ENCODE measurements at places on chromosomes 2 and 18. TPM values are rescaled to one million over a fixed set of nuclear protein-coding genes. Genes with fewer than 3 reads are reported as not detected.
A peak's percentile ranks its signal among the peaks of the same experiment; 100 is the strongest.

GRCh38 chr2:96267159-96267971, 1.3 kb downstream of the CIAO1 start:
- H3K4me1 ChIP-seq, result peaks cover 16% of the 10 kb centered on the region
- H3K4me3 ChIP-seq, result peak overlapping the region; percentile 90
- H3K27ac ChIP-seq, result no peak overlapping the region
- peak; percentile 65 for DNase-seq

GRCh38 chr2:238945433-238946150, 97.7 kb downstream of the TWIST2 start:
- H3K36me3 ChIP-seq, result no peaks in the 10 kb centered on the region
- no peaks in the 10 kb centered on the region for H3K27me3 ChIP-seq
- H3K4me1 ChIP-seq, result no peaks in the 10 kb centered on the region
- H3K27ac ChIP-seq, result no peak overlapping the region

DNA sequence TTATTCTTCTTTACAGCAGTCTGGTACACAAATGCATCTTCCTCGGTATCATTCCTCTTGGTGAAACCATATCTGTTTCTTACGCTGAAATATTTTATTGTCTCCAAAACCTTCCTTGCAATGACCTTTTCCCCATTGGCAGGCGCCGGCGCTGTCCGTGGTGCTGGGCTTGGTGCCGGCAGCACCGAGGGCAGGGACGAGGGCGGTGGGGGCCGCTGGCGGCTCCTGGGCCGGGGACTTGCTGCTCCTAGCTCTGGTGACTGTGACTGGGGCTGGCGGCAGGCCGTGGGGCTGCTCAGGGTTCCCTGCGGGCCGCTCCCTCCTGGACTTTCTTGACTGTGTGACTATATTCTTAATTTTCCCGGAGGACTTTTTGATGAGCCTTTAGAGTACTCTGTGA, 72.5 kb downstream of the GPR39 start:
- no peaks in the 10 kb centered on the region for H3K36me3 ChIP-seq
- H3K4me1 ChIP-seq, result no peaks in the 10 kb centered on the region
- peak; percentile 63 for DNase-seq
- H3K27ac ChIP-seq, result no peak overlapping the region
- no peaks in the 10 kb centered on the region for H3K27me3 ChIP-seq

- H3K27ac ChIP-seq, result no peak overlapping the region
- no peaks in the 10 kb centered on the region for H3K36me3 ChIP-seq
- no peak for DNase-seq
- no peaks in the 10 kb centered on the region for H3K4me1 ChIP-seq
- no peak overlapping the region for H3K4me3 ChIP-seq
These were observed 78.9 kb downstream of the GNAL start for GRCh38 chr18:11767935-11768334.

GRCh38 chr18:48831802-48832201, 119.0 kb downstream of the SMAD7 start:
- H3K36me3 ChIP-seq, result no peaks in the 10 kb centered on the region
- no peak overlapping the region for H3K27ac ChIP-seq
- H3K27me3 ChIP-seq, result no peaks in the 10 kb centered on the region
- no peak overlapping the region for H3K4me3 ChIP-seq
- H3K4me1 ChIP-seq, result peaks cover 21% of the 10 kb centered on the region

DNA sequence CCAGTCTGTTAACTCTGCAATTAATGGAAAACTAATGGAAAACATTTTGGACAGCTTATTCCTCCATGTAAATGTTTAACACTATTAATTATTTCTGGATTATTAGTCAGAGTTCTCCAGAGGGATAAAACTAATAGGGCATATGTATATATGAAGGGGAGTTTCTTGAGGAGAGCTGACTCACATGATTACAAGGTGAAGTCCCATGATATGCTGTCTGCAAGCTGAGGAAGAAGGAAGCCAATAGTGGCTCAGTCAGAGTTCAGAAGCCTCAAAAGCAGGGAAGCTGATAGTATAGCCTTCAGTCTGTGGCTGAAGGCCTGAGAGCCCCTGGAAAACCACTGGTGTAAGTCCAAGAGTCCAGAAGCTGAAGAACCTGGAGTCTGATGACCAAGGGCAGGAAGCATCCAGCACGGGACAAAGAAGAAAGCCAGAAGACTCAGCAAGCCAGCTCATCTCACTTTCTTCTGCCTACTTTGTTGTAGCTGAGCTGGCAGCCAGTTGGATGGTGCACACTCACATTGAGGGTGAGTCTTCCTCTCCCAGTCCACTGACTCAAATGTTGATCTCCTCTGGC, 136.0 kb downstream of the PTH2R start:
- peaks cover 3% of the 10 kb centered on the region for H3K4me1 ChIP-seq
- peak overlapping the region; percentile 69 for H3K4me3 ChIP-seq
- peak overlapping the region; percentile 89 for H3K27ac ChIP-seq
- H3K27me3 ChIP-seq, result no peaks in the 10 kb centered on the region
- no peaks in the 10 kb centered on the region for H3K36me3 ChIP-seq

GRCh38 chr18:74163019-74163660, 14.8 kb downstream of the TIMM21 start:
- no peak overlapping the region for H3K4me3 ChIP-seq
- DNase-seq, result no peak
- no peaks in the 10 kb centered on the region for H3K27me3 ChIP-seq

- no peaks in the 10 kb centered on the region for H3K36me3 ChIP-seq
- H3K4me3 ChIP-seq, result no peak overlapping the region
- H3K27ac ChIP-seq, result no peak overlapping the region
- no peaks in the 10 kb centered on the region for H3K27me3 ChIP-seq
- H3K4me1 ChIP-seq, result no peaks in the 10 kb centered on the region
- DNase-seq, result no peak
These were observed 88.4 kb downstream of the BCL2L11 start for GRCh38 chr2:111209045-111209514.

DNA sequence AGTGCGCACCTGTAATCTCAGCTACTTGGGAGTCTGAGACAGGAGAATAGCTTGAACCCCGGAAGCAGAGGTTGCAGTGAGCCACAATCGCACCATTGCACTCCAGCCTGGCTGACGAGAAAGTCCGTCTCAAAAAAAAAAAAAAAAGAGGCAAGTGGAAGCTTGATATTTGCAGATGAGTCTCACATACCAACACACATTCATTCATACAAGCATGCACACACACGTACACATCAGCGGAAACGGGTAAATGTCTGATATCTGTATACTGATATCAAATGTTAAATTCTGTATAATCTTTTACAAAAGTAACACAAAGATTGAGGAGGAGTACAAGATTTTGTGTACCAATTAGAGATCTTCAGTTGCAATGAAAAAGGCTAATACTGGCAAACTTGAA, 47.8 kb upstream of the SPOPL start:
- no peak for DNase-seq
- no peaks in the 10 kb centered on the region for H3K27me3 ChIP-seq

DNA sequence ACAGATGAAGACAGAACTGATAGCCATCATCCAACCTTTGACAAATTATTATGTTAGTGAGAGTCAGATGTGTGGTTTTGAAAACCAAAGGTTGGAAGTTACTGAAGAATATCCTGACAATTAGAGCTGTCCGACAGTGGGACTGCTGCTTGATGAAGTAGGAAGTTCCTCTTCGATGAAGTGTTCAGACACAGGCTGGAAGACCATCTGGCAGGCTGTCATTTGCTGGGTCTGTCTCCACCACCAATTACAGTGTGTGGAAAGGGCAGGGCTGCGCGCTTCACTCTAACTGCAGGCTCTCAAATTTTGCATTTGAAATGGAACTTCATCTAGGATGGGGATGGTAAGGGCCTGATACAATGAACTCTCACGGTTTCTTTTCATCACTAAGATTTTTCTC, 313.8 kb downstream of the PIK3C3 start:
- no peak for DNase-seq
- peaks cover 3% of the 10 kb centered on the region for H3K4me1 ChIP-seq
- no peaks in the 10 kb centered on the region for H3K36me3 ChIP-seq
- H3K4me3 ChIP-seq, result no peak overlapping the region

DNA sequence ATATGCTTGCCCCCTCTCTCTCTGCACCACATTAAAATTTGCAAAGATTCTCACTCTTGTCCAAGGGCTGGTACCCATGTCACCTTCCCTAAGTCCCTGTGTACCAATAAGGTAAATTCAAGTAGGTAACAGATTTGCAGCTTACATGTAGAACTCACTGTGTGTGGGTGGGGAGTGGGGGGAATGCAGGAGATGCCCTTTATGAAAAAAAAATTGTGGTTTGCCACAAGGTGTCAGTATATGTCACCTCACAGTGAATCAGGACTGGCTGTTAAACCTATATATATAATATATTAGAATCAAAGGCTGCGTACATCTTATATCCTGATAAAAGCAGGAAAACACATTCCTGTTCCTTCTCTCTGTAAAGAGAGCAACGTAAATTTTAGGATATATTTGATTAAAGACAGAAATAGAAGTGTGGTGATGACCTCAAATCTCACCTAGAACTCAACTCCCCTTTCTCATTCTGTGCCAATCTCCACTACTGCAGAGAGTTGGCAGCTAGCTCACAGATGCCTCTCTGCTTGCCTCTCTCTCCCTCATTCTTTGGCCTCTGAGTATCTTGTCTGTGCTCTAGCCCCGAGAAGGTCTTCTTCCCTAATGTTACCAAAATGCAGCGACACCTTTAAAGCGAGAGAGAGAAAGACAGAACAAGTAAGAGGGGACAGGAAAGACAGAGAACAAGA, 536 bp downstream of the XDH start:
- H3K27ac ChIP-seq, result no peak overlapping the region
- H3K4me1 ChIP-seq, result no peaks in the 10 kb centered on the region
- H3K27me3 ChIP-seq, result no peaks in the 10 kb centered on the region
- H3K4me3 ChIP-seq, result no peak overlapping the region
- no peaks in the 10 kb centered on the region for H3K36me3 ChIP-seq
- DNase-seq, result no peak

DNA sequence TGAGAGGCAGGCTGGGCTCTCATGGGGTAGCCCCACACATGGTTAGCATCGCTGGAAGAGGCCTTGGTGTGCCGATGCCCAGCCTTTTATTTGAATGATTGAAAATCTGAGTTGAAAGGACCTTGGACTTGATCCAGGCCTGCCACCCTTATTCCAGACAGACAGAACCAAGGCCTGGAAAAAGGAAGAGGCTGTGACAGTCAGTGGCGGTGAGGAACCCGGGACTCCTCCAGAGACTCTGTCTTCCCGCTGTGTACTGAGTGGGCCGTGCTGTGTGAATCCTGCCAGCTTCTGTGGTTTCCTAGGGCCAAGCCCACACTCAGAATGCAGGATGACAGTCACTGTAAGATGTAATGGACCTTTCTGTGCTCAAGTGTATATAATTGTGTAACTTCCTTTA, 218.5 kb downstream of the LDLRAD4 start:
- H3K4me1 ChIP-seq, result no peaks in the 10 kb centered on the region
- DNase-seq, result no peak
- no peaks in the 10 kb centered on the region for H3K36me3 ChIP-seq
- no peak overlapping the region for H3K4me3 ChIP-seq

- H3K27ac ChIP-seq, result no peak overlapping the region
- H3K4me3 ChIP-seq, result no peak overlapping the region
- no peaks in the 10 kb centered on the region for H3K36me3 ChIP-seq
- H3K27me3 ChIP-seq, result no peaks in the 10 kb centered on the region
These were observed 296.5 kb downstream of the NOL4 start for GRCh38 chr18:33928231-33928630.

DNA sequence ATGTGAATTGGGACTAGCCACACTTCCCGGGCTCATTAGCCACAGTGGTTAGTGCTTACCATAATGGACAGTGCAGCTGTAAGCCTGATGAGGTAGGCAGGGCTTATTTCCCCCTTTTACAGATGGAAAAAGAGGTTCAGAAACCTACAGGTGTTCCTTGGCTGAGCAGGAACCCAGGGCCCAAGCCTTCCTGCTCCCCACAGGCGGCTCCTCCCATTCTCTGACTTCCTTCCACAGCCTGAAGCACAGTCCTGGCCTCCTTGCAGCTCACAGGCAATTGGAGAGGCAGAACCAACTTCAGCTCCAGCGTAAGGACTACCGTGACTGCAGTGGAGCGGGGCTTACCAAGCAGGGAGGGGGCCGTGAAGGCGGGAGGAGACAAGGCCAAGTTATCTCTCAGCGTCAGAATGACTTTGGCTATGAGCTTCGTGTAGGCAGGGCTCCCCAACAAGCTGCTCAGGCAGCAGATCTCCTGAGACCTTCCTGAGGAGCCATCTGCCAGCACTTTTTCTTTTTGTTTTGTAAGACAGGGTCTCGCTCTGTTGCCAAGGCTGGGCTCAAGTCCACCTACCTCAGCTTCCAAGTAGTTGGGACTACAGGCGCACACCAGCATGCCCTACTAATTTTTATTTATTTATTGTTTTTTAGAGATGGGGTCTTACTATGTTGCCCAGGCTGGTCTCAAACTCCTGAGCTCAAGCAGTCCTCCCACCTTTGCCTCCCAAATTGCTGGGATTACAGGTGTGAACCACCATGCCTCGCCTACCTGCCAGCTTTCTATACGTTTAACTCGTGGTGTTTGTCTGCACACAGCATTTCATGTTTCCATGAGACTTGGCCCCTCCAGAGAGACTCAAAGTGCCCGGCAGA, 34.2 kb upstream of the NT5DC4 start:
- H3K27ac ChIP-seq, result no peak overlapping the region
- DNase-seq, result no peak
- H3K27me3 ChIP-seq, result no peaks in the 10 kb centered on the region
- peaks cover 2% of the 10 kb centered on the region for H3K4me1 ChIP-seq
- no peaks in the 10 kb centered on the region for H3K36me3 ChIP-seq

DNA sequence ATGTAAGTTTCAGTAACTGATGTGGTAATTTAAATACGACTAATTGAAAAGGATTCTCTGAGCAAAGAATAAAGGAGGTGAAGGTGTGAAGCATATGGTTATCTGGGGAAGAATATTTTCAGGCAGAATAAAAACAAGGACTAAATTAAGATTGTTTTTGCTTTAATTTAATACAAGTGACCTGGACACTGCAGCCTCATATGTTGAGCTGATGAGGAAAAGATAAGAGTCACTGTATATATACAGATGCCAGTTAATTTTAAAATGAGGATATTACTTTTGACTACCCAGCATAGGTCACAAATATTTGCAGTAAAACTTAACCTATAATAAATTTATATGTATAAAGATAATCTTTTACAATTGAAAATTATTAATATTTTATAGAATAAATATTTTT, 47.8 kb upstream of the LRP1B start:
- no peaks in the 10 kb centered on the region for H3K4me1 ChIP-seq
- no peaks in the 10 kb centered on the region for H3K27me3 ChIP-seq
- no peak for DNase-seq
- H3K27ac ChIP-seq, result no peak overlapping the region

- no peaks in the 10 kb centered on the region for H3K27me3 ChIP-seq
- no peak for DNase-seq
- H3K4me3 ChIP-seq, result no peak overlapping the region
- H3K4me1 ChIP-seq, result no peaks in the 10 kb centered on the region
These were observed 233.7 kb upstream of the CXCR4 start for GRCh38 chr2:136351684-136352083.

- H3K4me1 ChIP-seq, result no peaks in the 10 kb centered on the region
- H3K4me3 ChIP-seq, result no peak overlapping the region
- H3K27me3 ChIP-seq, result no peaks in the 10 kb centered on the region
- H3K36me3 ChIP-seq, result no peaks in the 10 kb centered on the region
- H3K27ac ChIP-seq, result no peak overlapping the region
These were observed 15.1 kb upstream of the NT5C1B start for GRCh38 chr2:18604531-18604885.

POU3F3 gene
- 118 TPM for total RNA-seq

ACP1 gene
- 75.1 TPM for total RNA-seq

DNAH6 gene
- 4.6 TPM for total RNA-seq

RAB3GAP1 gene
- total RNA-seq, result 41.4 TPM

ARID5A gene
- total RNA-seq, result 26.3 TPM
